ENCODE measurements at places on chromosomes 7 and 10.

GRCh38 chr10:4306871-4307270, 519.1 kb upstream of the AKR1E2 start:
- DNase-seq = no peak

DNA sequence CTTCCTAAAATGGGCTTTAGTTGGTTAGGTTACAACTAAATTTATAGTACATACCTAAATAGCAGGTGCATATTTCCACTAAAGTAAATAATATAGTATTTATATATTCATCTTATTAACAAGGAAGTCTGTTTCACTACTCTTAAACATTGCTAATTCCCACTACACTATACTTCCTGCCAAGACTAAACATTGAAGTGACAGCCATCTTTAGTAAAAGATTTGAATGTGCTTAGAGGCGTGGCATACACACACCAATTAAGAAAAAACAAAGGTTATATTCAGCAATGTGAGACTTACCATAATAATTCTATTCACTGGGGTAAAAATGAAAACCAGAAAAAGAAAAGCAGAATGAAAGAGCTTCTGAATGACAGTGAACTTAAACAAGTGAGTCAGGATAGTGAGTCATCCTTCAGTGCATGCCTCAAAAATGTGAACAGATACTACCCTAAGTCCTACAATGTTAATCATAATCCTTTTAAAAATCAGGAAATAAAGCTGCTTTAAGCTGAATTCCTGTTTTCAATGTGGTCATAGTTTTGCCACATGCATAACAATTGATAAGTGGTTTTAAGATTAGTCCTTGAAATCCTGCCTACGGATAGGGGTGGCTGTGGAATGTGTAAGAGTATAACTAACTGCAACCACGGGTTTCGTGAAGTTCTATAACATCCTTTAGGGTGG, 59.4 kb downstream of the USP6NL start:
- DNase-seq = no peak

DNA sequence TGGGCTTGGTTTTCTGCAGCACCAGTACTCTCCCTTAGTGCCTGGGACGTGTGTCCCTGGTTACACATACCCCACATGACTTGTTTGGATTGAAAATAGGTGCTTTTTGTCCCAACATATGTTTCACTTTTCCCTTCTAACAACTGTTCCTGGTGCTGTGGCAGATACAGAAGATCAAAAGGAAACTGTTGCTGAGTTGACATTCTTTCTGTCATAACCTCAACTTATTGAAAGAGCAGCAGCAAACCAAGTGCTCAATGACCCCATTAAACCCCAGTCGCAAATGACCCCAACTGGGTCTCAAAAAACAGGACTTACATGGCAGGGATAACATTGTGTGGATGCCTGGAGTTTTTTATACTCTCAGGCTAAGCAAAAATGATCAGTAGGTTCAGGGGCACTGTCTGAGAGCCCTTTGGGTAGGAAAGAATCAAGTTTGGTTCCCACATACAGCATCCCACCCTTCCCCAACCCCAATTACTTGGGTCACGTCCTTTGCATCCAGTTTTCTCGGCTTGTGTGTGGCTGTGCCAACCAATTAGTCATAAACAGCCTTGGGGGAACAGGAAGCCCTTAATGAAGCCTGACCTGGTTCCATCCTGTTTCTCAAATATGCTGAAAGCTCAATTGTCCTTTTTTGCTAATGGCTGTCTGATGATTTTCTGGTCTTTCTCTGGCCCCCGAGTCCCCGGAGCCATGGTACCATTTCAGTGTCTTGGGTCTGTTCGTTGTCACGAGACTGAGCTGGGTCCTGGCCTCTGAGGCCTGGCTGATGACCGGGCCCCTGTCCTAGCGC, 4.9 kb downstream of the HKDC1 start:
- DNase-seq = no peak

DNA sequence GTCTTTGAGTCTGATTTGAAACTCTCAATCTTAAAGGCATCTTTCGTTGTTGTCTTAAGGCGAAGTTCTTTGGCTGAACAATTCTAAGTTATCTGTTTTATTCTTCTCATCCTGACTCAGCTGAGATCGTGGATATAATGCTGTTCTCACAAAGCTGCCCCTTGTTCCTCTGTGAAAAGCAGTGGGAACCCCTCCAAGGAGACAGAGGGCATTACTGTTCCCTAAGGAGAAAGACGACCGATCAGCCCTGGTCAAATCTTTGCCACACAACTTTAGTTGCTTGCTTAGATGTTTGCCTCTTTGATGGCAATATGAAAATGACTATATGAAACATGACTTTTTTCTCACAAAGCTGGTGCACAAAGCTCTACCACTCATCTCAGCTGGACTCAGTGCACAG, 1016.7 kb downstream of the REEP3 start:
- DNase-seq = no peak

DNA sequence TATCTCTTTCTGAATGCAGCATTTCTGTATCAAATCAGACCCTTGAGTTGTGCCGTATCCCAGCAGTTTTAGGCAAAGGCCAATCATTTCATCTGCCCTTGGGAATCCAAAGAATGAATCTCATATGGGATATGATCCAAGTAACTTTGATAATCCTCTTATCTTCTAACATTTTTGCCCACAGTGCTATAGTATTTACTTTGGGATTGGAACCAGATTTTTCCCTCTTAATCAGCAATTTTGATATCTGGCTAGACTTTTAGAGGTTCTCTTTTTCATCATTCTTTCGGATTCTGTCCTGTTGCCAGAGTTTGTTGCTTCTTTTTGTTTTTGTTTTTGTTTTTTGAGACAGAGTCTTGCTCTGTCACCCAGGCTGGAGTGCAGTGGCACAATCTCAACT, 118.0 kb downstream of the NRF1 start:
- no peak for DNase-seq

DNA sequence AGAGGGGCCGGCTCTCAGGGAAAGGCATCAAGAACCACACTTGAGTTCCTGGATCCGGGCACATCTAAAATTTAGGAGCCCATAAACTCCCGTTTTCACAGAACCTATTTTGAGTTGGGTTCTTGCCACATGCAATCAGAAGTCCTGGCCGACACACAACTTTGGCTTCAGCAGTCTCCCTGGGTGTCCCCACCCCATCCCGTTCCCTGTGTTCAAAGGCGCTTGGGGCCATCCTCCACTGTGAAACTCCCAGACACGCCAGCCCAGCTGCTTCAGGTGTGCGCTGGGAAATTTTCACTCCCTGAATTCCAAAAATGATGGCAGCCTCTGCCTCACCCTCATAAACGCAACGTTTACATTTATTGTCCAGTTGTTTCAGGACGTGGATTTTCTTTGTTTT, 8.4 kb upstream of the ZFAND2A start:
- DNase-seq = no peak

GRCh38 chr7:12477620-12478019, 74.0 kb upstream of the VWDE start:
- no peak for DNase-seq

- no peak for DNase-seq
Measured at GRCh38 chr7:159126311-159127260, 18.1 kb downstream of the VIPR2 start.

DNA sequence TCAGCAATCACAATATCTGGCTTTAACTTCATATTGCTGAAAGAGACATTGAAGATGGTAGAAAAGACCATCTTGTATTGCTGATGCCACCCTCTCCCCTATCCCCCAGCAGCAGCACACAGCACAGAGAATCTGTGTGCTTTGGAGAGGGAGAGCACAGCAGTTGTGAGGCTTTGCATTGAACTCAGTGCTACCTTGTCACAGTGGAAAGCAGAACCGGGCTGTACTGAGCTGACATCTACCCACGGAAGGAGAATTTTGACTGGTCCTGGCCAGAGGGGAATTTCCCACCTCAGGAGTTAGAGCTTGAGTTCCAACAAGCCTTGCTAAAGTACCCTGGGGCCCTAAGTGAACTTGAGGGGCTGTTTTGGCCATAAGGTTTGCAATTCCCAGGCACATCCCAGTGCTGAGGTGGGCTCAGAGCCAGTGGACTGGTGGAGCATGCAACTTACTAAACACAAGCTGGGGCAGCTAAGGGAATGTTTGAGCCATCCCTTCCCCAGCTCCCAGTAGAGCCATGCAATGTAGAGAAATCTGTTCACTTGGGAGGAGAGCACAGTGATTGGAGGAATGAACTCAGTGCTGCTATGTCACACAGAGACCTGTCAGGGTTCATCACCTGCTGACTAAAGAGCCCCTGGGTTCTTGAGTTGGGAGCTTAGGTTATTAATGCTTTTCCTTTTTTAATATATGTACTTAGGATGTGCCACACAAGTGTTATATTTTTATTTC, 62.1 kb downstream of the OR13A1 start:
- DNase-seq = no peak
